Activated CD4-positive, alpha-beta T cell treated with anti-CD3 and anti-CD28 coated beads, Interleukin-10, Interleukin-2, amounts not matched to agents 100 ng/mL and 50 ng/mL, durations not matched to agents 16 hours and 8 hours (primary cell): ENCODE measurements at places on chromosomes 12 and 14.

DNA sequence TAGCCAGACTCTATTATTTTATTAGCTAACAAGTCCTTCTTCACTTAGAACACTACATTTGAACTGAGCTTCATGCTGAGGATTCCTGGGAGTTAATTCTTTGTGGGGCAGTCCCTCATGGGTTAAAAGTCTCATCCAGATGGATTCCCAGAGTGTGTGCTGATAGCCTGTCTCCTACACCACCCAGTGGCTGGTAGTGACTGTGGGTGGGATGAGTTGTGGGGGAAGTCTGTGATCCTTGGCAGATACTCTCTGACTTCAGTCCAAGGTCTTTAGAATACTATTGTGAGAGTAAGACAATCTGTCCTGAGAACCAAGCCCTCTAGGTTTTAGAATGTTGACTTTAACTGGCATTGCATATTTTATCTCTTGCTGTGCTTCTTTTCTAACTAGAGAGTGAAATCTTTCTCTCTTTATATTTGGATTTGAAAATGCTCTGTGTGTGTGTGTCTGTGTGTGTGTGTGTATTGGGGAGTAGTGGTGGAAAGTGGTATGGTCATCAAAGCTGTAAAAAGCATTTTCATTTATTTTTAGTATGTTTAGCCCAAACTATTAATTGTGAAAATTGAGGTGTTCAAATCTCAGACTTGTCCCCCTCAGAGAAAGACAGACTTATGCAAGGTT, 37.3 kb downstream of the AKAP6 start:
- no peak for DNase-seq

DNA sequence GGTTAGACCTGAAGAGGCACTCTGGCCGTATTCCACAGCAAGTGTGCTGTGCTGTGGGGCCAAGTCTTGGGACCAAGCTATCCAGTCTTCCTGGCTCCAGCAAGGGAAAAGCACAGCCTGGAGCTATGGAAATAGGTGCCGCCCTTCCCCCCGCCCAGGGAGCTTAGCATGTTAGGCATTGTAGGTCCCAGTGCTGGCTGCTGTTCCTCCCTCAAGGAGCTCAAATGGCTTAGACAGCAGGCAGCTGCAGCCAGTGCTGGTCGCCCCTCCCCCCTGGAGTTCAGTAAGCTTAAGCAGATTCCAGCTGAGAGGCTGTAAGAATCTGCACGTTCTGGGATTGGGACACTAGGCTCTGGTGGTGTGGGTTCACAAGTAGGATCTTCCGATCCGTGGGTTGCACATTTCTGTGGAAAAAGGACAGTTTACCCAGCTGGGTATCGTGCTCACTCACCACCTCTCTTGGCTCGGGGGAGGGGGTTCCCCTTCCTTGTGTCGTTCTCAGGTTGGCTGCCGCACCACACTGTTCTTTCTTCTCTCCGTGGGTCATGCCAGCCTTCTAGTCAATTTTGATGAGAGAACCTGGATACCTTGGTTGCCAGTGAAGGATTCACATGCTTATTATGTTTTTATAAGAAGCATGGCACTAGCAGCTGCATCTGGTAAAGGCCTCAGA, 127.3 kb downstream of the CNTN1 start:
- no peak for DNase-seq

- no peak for DNase-seq
Observed at GRCh38 chr12:107386569-107386968, 293.2 kb upstream of the CRY1 start.

GRCh38 chr12:3333991-3334391, 157.0 kb upstream of the PRMT8 start:
- no peak for DNase-seq

DNA sequence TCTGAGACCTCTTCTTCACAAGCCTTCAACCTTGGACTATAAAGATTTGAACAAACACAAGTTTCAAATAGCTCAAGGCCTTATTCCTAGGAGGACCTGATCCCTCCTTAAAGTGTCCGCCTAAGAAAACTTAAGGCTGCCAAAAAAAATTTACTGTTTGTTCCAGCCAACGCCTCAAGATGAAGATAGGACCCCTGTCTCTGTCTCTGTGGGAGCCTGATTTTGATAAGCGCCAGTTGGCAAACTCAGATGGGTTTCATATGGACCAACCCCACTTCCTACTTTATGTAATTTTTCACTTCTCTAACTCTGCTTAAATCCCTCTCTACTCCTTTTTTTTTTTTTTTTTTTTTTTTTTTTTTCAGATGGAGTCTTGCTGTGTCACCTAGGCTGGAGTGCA, 11.0 kb downstream of the FKBP3 start:
- no peak for DNase-seq

DNA sequence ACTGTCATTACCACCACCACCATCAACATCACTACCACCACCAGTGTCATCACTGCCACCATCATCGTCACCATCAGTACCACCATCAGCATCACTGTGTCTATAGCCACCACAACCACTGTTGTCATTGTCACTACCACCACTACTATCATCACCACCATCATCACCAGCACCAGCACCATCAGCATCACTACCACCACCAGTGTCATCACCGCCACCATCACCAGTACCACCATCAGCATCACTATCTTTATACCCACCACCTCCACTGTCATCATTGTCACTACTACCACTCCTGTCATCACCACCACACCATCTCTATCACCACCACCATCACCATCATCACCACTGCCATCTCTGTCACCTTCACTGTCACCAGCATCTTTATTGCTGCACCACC, 60.6 kb downstream of the BEGAIN start:
- DNase-seq: no peak
